Stimulated activated CD4-positive, alpha-beta T cell treated with anti-CD3 and anti-CD28 coated beads, Interleukin-15, amount 100 ng/mL, for 48 hours (primary cell): ENCODE measurements at places on chromosomes 13 and 19.

DNA sequence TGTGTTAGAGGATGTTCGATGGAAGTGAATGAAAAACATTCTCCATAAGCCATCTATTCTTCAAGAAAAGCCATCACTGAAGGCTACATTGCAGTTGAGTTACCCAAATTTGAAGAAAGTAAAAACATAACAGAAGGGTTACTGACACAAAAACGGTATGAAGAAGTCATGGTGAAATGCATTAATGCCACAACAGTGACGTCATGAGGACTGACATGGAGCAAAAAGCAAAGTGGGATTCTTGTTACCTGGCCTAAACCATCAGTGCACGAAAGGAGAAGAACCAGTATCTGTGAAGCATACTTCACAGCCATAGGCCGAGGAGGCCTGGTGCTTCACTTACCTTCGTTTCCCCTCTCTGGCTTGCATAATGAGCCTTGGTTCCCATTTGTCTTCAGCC lies 58.7 kb downstream of the LRRC63 start:
- DNase-seq: no peak

DNA sequence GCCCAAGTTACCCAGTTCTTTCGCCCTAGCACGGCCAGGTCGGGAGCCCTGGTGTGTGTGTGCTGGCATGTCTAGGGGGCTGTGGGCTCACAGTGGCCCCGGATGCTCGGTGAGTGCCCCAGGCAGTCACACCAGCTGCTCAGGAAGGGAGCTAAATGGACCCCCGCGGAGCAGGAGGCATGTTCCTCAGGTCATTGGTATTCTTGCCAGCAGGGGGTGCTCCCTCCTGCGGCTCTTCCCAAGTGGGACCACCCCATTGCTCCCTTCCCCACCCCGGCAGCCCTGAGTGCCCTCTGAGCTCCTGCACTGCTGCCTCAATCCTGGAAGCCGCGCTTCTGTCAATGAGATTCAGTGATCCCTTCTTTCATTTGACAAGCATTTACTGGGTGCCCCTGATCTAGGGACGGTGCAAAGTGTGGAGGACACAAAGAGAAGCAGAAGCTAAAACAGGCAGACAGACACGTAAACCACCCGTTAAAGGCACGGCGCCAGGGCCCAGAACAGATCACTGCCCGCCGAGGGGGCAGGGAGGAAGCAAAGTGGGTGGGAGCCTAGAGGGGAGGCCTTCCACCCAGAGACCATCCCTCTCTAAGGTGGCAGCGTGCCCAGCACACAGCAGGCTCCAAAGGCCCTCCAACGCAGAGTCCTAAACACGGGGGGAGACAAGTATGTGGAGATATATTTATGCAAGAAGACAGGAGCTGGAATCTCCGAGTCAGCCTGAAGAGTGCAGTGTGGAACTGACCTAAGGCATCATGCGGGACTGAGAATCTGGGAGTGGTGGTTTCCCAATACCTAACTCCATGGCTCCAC lies 5.2 kb upstream of the ADPRHL1 start:
- no peak for DNase-seq

DNA sequence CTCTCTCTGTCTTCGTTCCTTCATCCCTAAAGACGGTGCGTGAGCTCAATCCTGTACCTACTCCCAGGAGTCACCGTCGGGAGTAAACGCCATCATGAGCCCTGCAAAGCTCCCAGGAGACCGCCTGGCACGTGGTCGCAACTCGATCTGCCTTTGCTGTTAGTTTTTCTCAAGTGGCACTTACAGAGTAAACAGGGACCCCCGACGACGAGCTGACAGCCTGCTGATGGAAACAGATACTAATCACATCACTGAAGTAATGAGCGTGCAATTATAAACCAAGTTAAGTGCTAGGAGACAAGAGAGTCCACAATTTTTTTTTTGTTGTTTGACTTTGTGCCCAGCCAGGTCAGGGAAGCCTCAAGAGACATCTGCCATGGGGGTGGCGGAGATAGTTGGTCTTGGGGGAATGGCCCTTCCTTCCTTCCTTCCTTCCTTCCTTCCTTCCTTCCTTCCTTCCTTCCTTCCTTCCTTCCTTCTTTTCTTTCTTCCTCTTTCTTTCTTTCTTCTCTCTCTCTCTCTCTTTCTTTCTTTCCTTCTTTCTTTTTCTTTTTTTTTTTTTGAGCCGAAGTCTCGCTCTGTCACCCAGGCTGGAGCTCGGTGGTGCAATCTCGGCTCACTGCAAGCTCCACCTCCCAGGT lies 23.6 kb downstream of the CACNG6 start:
- DNase-seq: no peak

GRCh38 chr19:6776999-6777398 lies 4.5 kb downstream of the VAV1 start:
- DNase-seq: no peak

- DNase-seq: no peak
Measured at GRCh38 chr19:44553478-44554171, 24.1 kb upstream of the CEACAM20 start.

DNA sequence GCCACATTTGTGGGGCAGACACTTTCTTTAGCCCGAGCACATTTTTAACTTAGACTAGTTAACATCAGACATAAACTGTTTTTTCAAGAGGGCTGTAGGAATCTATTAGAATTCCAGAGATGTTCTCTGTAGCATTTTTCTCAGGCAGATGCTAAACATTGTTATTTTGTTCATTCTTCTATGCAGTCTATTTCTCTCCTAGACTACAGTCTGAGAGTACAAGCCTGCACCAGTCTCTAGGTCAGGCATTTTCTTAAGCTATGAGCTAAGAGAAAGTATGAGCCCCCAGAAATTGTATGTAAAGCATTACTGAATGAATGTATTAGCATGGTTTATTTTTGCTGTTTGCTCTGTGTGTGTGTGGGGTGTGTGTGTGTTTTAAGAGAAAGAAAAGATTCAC lies 923 bp upstream of the C13orf42 start:
- DNase-seq: no peak

DNA sequence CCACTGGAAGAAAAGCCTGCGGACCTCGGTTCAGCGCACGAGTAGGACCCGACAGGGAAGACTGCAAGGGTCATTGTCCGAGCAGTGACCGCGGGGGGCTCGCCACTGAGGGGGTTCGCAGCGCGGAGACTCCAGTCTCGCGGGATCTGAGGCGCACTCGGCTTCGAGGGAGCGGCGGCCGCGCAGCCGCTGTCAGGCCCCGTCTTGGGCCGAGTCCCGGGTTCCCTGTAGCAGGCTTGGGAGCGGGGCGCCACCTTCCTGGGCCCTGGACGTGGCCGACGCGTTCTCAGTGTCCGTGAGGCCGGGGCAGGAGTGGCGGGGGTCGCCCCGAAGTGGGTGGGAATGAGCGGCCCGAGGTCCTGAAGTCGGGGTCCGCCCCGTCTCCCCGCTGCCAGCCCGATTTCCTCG lies 474 bp upstream of the FAM174C start:
- DNase-seq: no peak

- DNase-seq: no peak
Measured at GRCh38 chr13:45511310-45512097, 46.8 kb downstream of the COG3 start.

- no peak for DNase-seq
Measured at GRCh38 chr13:82165396-82166174, 1716.7 kb downstream of the SLITRK1 start.

- no peak for DNase-seq
Measured at GRCh38 chr19:46721269-46722003, 4.5 kb upstream of the PRKD2 start.

- no peak for DNase-seq
Measured at GRCh38 chr19:23957660-23958281, 43.1 kb downstream of the ZNF726 start.

- DNase-seq: no peak
Measured at GRCh38 chr19:17328517-17329365, 5.9 kb downstream of the ANO8 start.

- DNase-seq: no peak
Measured at GRCh38 chr13:112713517-112714253, 23.8 kb downstream of the ATP11A start.

DNA sequence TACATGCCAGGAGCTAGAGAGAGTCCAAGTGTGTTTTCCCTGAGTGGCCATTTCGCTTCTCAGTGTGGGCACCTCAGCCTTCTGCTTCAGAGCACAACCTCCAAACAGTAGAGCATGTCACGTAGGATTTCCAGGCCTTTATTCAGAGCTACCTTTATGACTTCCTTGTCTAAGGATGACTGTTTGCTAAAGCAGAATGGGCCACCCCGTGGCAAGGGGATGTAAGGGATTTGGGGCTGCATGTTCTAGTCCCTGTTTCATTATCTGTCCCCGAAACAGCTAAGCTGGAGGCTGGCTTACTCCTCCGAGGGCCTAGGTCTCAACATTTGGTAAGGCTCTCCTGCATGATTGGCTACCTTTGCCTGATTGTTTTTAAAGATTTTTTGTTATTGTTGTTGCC lies 6.0 kb downstream of the RNASEH2B start:
- no peak for DNase-seq

GRCh38 chr13:98201984-98202383 lies 24.9 kb upstream of the RNF113B start:
- DNase-seq: no peak

GRCh38 chr13:34617473-34618083 lies 324.5 kb upstream of the NBEA start:
- DNase-seq: no peak

- no peak for DNase-seq
Measured at GRCh38 chr13:38941353-38941945, 49.2 kb downstream of the STOML3 start.

DNA sequence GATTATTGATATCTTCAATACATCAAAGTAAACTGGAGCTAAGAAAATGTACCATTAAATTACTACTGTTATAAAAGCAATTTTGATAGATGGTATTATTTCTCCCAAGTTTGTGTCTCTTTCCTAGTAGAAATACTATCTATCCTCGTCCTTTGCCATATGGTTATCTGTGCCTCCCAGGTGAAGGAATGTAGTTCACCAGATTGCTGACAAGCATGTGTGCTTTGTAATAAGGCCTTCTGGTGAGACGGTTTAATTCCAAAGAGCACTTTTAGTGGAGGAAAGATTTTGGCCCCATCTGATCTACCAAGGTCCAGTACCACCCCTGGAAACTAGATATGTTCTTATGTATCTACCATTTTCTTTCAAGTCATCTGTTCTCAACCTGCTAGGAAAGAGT lies 243.6 kb downstream of the DLEU7 start:
- DNase-seq: no peak

DNA sequence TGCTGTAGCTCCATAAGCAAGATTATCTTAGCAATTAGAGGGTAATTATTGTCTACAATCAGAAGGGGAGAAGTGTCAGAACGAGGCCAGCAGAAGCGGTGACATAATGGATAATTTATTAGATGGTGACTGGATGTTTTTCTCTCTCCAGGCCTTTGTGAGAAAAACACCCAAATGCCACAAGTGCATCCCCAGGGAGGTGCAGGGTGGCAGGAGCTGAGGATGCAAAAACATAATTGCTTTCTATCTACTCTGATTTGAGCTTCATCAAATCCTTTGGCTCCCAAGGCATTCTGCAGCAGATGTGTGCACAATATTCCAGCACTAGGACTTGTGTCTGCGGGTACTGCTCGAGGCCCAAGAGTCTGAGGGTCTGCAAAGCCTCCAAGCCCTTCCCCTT lies 220.1 kb upstream of the SERP2 start:
- no peak for DNase-seq

DNA sequence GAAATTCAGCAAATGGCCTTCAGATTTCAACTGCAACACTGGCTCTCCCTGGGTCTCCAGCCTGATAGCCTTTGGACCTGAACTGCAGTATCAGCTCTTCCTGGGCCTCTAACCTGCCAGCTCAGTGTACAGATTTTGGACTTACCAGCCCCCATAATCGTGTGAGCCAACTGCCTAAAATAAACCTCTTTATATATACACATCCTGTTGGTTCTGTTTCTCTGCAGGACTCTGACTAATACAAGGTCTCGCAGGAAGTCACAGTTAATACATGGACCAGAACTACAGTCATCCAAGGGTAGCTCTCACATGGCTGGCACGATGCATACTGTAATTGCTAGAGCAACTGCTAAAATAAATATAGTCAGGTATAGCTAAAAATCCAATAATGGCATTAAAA lies 85.1 kb downstream of the KATNAL1 start:
- no peak for DNase-seq

DNA sequence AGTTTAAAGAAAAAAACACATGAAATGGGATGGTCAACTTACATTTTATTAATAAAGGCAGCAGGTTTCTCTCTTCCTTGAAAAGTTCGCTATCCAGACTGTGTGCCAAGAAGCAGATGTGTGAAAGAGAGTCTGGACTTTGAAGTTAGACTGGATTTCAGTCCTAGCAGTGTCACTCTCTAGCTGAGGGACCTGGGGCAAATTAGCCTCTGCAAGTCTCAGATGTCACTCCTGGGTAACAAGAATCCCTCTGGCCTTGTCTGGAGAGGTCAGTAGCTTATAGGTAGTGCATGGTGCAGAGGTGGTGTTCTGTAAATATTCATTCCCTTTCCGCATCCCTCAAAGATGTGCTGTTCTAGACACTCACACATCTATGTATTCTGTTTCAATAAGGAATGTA lies 187.6 kb upstream of the RNF113B start:
- no peak for DNase-seq

GRCh38 chr13:79070343-79070974 lies 335.6 kb downstream of the RBM26 start:
- DNase-seq: no peak

DNA sequence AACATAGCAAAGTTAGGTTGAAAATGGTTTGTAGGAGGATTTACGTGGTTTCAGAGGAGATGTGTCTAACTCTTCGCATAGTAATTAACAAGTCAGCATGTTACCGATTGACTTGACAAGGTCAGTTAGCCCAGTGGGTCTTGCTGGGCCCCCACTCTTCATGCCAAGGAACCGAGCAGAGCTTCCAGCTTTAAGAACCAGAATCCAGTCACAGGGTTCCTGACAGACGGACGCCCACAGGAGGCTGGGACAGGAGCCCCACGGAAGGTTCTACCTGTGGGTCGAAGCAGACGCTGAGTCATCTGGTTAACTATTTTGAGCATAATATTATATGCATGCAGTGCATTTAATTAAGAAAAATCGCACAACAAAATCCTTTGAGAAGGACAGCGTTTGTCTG lies 3.5 kb downstream of the TMEM255B start:
- DNase-seq: no peak

- DNase-seq: no peak
Measured at GRCh38 chr19:30116984-30117555, 175.0 kb downstream of the URI1 start.

GRCh38 chr13:110366733-110367132 lies 59.6 kb downstream of the COL4A2 start:
- DNase-seq: no peak

GRCh38 chr19:58274771-58275201 lies 4.0 kb upstream of the ZNF8 start:
- DNase-seq: no peak

GRCh38 chr19:46603752-46604231 lies 2.7 kb downstream of the CALM3 start:
- no peak for DNase-seq

DNA sequence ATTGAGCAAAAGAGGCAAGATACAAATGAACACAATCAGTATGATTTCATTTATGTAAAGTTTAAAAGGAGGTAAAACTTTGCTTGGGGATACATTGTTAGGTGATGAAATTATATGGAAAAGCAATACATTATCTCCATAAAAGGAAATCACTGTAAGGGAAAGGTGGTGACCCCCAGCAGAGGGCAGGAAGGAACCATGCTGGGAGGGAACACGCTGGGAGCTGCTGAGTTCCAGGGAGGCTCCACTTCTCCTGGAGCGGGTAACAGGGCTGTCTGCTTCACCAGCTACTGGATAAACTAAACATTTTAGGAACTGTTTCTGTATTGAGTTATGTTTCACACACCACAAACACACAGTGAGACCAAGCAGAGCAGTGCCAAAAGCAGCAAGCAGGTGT lies 91.2 kb downstream of the KATNAL1 start:
- no peak for DNase-seq
